ENCODE measurements at places on chromosomes 1 and 21.
A peak's percentile ranks its signal among the peaks of the same experiment; 100 is the strongest.

GRCh38 chr1:16326833-16327404 is 25.4 kb downstream of the FBXO42 start:
- no peaks in the 10 kb centered on the region for H3K27me3 ChIP-seq
- DNase-seq = no peak
- peaks cover 3% of the 10 kb centered on the region for H3K4me1 ChIP-seq
- H3K4me3 ChIP-seq = no peak overlapping the region
- H3K36me3 ChIP-seq = peaks cover 6% of the 10 kb centered on the region

DNA sequence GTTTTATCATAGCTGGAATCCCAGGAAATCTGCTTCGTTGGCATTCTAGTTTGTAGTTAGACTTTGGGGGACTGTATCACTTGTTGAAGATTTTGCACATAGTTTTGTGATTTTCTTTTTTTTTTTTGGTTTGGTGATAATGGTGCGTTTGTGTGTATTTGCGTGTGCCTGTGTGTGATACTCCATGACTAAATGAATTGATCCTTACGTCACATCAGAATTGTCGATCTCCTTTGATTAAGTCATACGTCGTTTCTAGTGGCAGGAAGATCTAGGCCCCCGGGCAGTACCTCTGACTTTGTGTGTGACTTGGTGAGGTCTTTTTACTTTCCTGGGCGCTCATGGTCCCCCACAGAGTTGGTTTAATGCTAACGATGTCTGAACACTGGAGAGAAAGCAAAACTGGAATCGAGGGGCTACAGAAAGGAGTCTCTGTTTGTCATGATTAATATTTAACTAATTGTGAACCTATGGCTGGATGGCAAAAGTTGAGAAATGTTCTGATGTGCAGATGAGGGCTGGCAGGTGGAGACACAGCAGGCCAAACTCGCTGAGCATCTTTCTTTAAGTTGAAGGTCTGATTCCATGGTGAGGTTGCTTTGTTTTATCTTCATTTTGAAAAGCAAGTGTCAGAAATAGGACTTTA is 2.4 kb downstream of the RASSF5 start:
- DNase-seq = no peak
- H3K4me3 ChIP-seq = no peak overlapping the region
- H3K36me3 ChIP-seq = no peaks in the 10 kb centered on the region
- H3K27me3 ChIP-seq = peaks cover 42% of the 10 kb centered on the region
- H3K4me1 ChIP-seq = peaks cover 16% of the 10 kb centered on the region

DNA sequence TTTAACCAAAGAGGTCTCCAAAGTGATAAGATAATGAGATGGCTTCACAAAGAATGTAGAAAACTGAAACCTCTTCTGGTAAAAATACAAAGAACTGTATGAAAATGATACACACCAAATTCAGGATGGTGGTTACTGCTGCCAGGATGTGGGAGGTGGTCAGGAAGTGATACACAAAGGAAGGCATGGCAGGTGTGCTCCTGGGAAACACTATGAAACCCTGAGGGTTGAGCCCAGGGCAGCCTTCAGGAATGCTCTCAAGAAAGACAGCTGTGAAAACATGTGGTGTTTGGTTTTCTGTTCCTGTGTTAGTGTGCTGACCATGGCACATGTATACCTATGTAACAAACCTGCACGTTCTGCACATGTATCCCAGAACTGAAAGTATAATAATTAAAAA is 109.3 kb downstream of the NTNG1 start:
- no peak for DNase-seq
- peaks cover 4% of the 10 kb centered on the region for H3K4me1 ChIP-seq
- H3K4me3 ChIP-seq = no peak overlapping the region
- no peak overlapping the region for H3K27ac ChIP-seq

DNA sequence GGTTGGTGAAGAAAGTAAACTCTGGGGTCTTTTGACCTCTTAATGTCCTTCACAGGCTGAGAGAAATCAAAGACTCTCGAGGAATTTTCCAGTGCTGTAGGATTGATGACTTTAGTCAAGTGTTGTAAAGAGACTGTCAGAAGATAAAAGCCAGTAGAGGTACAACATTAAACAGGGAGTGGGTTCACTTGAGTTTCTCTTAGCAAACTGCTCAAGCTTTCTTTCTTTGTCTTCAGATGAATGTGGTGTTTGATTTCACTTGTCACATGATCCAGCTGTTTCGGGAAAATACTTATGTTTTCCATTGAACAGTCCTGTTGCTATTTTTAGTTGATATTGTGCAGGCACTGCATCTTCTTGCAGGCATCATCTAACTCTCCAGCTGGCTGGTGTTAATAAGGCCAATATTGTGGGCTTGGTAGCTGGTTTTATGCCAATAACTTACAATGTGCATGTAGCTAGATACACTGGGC is 45.6 kb downstream of the XCL2 start:
- H3K27me3 ChIP-seq = peaks cover 5% of the 10 kb centered on the region
- peaks cover 2% of the 10 kb centered on the region for H3K36me3 ChIP-seq
- no peak overlapping the region for H3K4me3 ChIP-seq
- no peak overlapping the region for H3K27ac ChIP-seq
- peaks cover 33% of the 10 kb centered on the region for H3K4me1 ChIP-seq
- DNase-seq = no peak

DNA sequence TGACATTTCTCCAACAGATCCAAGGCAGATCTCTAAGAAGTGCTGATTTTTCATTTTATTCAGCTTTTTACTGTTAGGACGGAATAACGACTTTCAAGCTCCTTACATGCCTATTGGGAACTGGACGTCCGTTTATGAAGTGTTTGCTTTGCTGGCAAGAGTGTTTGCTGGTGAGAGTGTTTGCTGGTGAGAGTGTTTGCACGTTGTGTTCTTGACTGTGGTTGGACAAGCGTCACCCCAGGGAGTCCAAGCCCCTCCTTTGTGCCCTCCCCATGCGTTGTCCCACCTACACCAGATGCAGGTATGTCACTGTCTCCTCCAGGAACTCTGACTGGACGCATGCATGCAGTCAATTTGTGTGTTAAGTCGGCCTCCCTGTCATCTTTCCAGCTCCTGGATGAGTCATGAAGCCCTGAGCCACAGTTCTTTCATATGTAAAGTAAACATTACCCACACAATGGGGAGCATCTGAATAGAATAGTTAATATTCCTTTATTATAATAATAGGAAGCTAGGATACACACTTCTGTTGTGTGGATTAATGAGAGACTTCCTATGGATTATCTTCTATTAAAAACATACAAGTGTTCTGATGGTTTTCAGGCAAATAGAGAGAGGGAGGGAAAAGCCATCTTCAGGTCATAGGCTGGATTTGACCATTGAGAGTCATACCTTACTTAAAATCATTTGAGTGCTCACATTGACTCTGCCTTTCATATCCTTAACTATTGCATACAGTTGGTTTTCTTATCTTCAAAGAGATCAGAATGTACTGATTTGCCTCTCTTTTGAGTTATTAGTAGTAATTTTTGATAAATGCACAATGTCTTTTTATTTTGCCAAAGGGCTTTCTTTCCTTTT is 119.2 kb downstream of the GALNT2 start:
- H3K4me1 ChIP-seq = peaks cover 35% of the 10 kb centered on the region
- no peaks in the 10 kb centered on the region for H3K27me3 ChIP-seq
- no peak overlapping the region for H3K27ac ChIP-seq

- peaks cover 5% of the 10 kb centered on the region for H3K4me1 ChIP-seq
- no peak overlapping the region for H3K4me3 ChIP-seq
- DNase-seq = no peak
These were observed 831 bp downstream of the TIPRL start for GRCh38 chr1:168179438-168180147.

DNA sequence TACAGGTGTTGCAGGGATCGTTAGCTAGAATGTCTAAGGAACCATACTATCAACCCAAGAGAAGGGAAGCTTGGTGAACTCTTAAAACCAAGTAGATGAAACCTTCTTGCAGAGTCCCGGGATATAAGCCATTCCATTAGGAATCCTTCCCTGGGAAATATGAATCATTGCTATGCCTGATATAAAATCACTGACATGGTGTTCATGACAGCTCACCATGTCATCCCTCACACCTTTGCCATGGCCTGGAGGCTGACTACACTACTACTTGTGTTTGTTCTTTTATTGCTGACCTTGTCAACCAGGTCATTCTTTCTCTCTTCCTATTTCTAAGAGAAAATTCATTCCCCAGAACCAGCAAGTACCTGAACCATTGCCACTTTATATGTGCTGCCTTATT is 12.1 kb downstream of the ST6GALNAC3 start:
- peaks cover 8% of the 10 kb centered on the region for H3K27me3 ChIP-seq
- H3K36me3 ChIP-seq = no peaks in the 10 kb centered on the region
- H3K4me1 ChIP-seq = no peaks in the 10 kb centered on the region

DNA sequence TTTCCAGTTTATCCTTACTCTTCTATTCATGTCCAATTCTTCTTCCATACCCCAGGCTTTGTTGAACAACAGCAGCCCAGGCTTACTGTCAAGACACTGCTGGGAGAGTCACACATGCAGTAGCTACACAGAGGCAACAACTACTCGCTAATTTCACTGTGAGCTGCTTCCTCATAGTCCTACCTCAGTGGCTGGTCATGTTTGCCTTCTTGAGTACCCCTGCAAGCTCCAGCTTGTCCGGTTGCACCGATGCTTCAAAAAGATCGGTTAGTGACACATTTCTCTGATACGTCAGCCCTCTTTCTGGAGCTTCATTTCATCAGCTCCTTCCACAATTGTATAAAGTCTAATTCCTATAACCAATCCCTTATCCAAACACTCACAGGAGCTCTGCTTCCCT is 246.7 kb upstream of the NFIA start:
- H3K4me3 ChIP-seq = no peak overlapping the region
- H3K36me3 ChIP-seq = no peaks in the 10 kb centered on the region
- peaks cover 3% of the 10 kb centered on the region for H3K4me1 ChIP-seq
- H3K27me3 ChIP-seq = peaks cover 6% of the 10 kb centered on the region
- no peak for DNase-seq

- H3K4me3 ChIP-seq = peak overlapping the region; percentile 10
- H3K36me3 ChIP-seq = peaks cover 63% of the 10 kb centered on the region
- peak overlapping the region; percentile 39 for H3K27ac ChIP-seq
- no peak for DNase-seq
- H3K4me1 ChIP-seq = peaks cover 29% of the 10 kb centered on the region
- H3K27me3 ChIP-seq = no peaks in the 10 kb centered on the region
These were observed 12.4 kb downstream of the CDC14A start for GRCh38 chr1:100364697-100365096.

DNA sequence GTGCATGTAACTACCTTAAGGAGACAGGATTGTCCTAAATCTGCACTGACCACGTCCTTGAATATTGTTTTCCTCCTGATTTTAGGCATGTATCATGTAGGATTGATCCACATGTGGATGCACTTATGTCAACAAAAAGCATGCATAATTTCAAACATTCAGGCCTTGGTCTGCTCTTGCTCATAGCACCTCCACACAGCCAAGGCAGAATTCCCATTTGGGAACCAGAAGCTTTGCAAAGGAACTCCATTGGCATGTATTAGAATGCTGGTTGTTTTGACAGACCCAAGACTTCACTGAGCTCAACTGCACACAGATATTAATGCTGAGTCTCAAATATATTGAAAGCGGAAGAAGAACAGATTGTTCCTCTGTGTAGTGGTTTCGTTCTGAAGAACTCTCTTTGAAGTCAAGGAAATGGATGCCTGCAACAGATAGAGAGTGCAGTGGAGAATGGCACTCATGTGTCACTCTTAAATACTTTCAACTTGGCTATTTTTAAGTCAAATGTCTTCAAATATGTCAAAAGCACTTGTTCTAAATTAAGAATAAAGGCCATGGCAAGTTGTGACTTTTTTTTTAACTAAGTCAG is 387.6 kb downstream of the LTN1 start:
- H3K4me3 ChIP-seq = peak overlapping the region; percentile 58
- peaks cover 12% of the 10 kb centered on the region for H3K4me1 ChIP-seq
- H3K27ac ChIP-seq = no peak overlapping the region
- H3K27me3 ChIP-seq = no peaks in the 10 kb centered on the region
- no peak for DNase-seq

DNA sequence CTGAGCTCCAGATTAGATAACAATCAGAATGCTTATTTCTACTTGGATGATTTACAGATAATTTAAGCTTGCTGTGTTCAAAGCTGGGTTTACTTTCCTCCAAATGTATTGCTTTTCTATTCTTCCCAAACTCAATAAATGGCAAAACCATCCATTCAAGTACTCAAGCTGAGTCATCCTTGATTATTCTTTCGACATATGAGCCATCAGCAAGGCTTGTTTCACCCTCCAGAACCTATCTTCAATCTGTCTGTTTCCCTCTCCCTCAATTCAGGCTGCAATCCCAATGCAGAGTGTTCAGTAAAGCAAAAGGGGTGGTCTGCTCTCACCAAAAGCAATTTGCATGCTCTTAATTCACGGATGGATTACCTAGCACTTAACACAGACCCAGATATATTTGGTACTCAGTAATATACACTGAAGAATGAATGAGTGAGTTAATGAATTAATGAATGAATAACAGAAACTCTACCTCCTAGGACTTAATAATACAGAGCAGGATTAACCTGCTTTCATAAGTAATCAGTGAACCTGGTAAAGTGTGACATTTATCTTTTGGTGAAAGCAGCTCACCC is 41.9 kb downstream of the DDR2 start:
- no peak overlapping the region for H3K27ac ChIP-seq
- H3K36me3 ChIP-seq = no peaks in the 10 kb centered on the region
- H3K4me1 ChIP-seq = no peaks in the 10 kb centered on the region
- H3K27me3 ChIP-seq = peaks cover 5% of the 10 kb centered on the region
- H3K4me3 ChIP-seq = no peak overlapping the region

- H3K36me3 ChIP-seq = no peaks in the 10 kb centered on the region
- H3K27ac ChIP-seq = no peak overlapping the region
- peaks cover 2% of the 10 kb centered on the region for H3K4me1 ChIP-seq
- DNase-seq = no peak
These were observed 149.4 kb upstream of the TIAM1 start for GRCh38 chr21:31493350-31493880.
